ENCODE measurements at places on chromosomes 6 and 20. TPM values are rescaled to one million over a fixed set of nuclear protein-coding genes. Genes with fewer than 3 reads are reported as not detected.

SLC17A1 gene
- total RNA-seq: not detected

CLPSL2 gene
- total RNA-seq: not detected

TRDN gene
- total RNA-seq: 0.18 TPM

MACROD2 gene
- total RNA-seq: 31.3 TPM

RFX6 gene
- total RNA-seq: 1.3 TPM

TRIM31 gene
- total RNA-seq: 12.3 TPM

GRCh38 chr6:98834060-98835031 is at the start of gene POU3F2:
TSS of gene POU3F2 (plus strand) at chr6:98834574. CDS start at chr6:98834874, 300 bp downstream.
- DNase-seq: peak; percentile 95

GRCh38 chr6:11650711-11651110 is 113.2 kb downstream of the TMEM170B start:
- no peak for DNase-seq

DNA sequence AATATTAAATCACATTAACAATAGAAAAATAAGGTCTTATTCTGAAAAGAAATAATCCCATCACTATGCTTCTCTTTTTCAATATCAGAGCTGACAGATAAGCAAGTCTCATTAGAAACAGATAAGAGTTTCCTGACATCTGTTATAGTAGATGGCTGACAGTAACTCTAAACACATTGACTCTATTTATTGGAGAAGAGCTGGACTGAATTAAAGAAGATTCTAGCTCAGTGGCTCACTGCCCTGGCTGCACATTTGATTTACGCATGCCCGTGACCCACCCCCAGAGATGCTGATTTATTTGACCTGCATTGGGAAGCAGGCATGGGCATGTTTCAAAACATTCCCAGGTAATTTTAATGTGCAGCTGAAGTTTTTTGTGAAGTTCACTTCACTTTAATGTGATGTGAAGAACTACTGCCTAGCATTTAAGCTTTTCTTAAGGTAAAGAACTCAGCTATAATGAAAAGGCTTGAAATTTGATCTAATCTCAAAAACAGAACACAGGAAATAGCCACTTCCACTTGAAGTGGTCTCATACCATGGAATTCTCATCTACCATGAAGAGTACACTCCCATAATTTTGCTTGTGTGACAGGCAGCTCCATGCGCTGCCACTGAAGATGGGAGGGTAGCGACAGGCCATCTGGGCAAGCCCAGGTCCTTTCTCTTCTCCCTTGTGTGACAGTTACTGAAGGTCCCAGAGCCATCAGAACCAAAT is 162.3 kb downstream of the TPBG start:
- no peak for DNase-seq

GRCh38 chr6:48957781-48958180 is 505.3 kb downstream of the MMUT start:
- DNase-seq: no peak

- DNase-seq: no peak
Observed at GRCh38 chr20:5510446-5510845, 193.7 kb upstream of the PROKR2 start.

GRCh38 chr20:45090481-45090880 is 10.4 kb downstream of the KCNS1 start:
- no peak for DNase-seq

DNA sequence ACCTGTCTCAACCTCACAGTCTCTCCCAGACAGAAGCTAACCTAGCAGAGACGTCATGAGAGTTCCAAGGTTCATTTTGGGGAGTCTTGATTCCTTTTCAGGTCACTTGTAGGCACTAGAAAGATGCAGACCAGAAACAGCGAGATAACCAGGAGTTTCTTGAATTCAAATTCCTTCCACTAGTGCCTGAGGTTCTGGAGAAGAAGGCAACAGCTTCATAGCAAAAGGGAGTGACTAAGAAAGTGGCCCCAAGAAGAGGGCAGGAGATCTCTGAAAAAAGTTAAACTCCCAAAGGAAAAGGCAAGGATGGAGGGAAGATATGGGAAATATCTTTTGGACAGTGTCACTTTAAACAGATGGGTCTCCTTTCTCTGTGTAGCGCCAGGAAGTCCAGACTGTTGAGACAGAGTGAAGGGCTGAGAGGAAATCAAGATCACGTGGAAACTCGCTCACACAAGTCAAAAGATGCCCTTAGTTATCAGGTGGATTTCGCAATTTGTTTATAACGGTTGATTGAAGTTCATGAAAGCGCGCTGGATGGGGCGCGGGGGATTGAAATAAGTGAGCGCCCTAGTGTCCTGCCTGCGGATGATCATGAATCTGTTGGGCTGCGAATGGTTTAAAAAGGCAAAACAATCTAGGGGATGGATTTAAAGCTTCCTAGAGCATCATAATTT is 4.8 kb upstream of the PRSS16 start:
- DNase-seq: no peak

DNA sequence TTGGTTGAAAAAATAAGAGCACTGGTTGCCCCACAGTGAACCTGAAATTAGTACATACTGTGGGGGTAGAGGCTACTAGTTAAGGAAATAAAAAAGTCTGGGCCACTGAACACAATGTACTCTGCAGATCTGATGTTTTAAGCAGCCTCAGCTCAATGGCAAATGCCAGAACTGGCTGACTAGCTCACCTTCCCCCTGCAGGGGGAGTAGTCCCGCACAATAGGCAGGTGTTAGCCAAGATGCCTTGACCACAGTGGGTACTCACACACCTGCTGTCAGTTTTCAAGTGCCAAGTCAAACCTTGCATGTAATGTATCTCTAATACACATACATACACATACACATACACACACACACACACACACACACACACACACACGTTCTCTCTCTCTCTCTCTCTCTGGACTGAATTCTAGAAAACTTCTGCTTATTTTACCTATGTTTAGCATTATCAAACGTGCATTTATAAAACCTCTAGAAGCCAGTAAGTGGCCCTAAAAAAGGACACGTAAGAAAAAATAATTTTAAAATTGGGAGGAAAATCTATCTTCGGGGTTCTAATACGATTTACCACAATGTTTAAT is 36.1 kb downstream of the GMDS start:
- peak; percentile 76 for DNase-seq

DNA sequence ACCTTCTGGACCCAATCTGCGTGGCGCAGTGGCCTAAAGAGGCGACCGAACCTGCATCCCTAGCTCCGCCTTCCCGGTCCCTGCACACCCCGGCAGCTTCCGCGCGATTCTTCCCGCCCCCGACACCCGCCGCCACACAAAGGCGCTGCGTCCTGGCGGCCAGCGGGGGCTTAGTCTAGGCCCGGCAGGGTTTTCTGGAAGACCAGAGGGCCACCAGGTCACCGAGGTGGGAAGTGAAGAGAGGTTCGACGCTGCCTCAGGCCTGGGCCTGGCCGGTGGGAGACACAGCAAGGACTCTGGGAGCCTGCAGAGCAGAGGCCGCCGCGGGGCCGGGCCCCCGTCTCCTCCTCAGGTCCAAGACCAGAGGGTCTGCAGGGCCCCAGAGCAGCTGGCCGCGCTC is 154.9 kb downstream of the OR2B2 start:
- DNase-seq: peak; percentile 33

DNA sequence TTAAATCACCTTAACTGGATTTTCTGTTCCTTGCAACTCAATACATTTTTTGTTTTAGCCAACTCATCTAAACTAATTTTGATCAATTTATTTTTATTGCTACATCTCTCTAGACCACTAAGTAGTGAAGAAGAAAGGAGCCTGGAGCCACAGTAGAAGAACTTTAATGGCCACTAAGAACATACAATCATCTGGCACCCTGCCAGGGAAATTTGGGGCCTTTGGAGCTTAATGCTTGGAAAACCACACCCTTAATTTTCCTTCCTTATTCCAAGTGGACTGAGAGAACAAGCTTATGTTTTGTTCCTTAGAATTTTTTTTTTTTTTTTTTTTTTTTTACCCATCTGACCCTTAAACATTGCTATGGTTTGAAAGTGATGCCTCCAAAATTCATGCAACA is 12.0 kb upstream of the GMDS start:
- peak; percentile 56 for DNase-seq

GRCh38 chr20:14707865-14708596 is 370.6 kb upstream of the FLRT3 start:
- DNase-seq: no peak

DNA sequence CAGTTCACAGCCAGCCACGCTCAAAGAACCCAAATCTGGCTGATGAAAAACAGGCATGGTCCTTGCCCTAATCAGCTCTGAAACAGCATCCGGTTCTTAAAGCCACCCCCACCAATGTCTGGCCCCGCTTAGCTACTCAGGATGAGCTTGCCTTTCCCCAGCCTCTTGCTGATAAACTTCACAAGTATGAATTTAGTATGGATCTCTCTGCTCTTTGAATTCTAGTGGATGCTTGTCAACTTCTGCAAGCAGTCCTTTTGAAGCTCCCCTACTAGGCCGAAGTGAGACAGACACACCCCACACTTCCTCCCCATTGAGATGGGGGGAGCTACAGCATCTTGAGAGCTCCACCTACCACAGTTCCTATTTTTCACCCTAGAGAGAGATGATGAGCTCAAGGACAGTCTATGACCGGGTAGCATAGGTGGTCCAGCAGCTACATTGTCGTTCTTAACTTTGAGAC is 36.7 kb downstream of the EBF4 start:
- no peak for DNase-seq

DNA sequence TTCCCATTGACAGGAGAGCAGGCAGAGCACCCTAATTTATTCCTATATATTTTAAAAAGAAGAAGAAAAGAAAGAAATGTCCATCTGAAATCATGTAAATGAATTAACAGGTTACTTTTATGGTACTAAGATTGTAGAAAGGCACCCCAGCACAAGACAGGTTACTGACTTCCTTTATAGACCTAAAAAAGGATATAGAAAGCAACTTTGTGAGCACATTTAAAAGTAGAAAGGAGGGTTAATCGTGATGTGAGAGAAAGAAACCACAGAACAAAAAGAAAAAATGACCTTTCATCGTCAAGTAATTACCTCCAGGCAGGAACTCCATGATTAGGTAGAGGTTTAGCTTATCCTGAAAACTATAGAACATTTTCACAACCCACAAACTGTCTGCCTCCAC is 29.9 kb downstream of the STK38 start:
- no peak for DNase-seq

- no peak for DNase-seq
Observed at GRCh38 chr6:149842331-149842730, 21.8 kb downstream of the LRP11 start.

DNA sequence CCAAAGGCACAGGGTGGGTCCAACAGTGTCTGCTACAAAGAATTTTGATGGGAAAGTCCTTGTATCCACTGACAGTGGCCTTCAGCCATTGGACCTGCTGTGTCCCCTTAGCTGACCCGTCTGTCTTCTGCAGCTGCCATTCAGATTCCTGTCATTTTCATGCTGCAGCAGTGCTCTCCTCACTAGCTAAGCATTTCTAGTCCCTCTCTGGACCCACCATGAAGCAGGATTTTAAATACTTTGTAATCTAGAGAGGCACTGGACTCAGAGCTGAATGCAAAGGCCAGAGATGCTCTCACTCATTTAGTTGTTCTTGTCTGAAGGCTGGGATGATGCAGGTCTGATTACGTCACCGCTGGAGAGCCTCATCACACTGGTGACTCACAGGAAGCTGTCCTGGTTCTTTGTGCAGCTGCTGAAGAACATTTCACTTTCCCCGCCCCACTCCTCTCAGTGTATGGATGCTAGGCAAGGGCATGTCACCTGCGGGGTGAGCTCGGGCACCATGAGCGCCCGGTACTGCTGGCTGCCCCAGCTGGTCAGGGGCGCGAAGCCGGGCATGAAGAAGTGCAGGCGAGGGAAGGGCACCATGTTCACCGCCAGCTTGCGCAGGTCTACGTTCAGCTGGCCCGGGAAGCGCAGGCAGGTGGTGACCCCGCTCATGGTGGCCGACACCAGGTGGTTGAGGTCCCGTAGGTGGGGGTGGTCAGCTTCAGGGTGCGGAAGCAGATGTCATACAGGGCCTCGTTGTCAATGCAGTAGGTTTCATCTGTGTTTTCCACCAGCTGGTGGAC is 19.4 kb upstream of the TUBB2A start:
- no peak for DNase-seq

DNA sequence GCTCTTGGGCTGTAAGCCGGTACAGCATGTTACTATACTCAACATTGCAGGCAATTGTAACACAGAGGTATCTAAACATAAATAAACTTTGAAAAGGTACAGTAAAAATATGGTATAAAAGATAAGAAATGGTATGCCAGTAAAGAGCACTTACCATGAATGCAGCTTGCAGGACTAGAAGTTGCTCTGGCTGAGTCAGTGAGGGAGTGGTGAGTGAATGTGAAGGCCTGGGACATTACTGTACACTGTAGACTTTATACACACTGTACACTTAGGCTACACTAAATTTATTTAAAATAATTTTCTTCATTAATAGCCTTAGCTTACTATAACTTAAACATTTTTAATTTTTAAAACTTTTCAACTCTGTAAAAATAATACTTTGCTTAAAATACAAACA is 37.8 kb upstream of the ANKEF1 start:
- no peak for DNase-seq

DNA sequence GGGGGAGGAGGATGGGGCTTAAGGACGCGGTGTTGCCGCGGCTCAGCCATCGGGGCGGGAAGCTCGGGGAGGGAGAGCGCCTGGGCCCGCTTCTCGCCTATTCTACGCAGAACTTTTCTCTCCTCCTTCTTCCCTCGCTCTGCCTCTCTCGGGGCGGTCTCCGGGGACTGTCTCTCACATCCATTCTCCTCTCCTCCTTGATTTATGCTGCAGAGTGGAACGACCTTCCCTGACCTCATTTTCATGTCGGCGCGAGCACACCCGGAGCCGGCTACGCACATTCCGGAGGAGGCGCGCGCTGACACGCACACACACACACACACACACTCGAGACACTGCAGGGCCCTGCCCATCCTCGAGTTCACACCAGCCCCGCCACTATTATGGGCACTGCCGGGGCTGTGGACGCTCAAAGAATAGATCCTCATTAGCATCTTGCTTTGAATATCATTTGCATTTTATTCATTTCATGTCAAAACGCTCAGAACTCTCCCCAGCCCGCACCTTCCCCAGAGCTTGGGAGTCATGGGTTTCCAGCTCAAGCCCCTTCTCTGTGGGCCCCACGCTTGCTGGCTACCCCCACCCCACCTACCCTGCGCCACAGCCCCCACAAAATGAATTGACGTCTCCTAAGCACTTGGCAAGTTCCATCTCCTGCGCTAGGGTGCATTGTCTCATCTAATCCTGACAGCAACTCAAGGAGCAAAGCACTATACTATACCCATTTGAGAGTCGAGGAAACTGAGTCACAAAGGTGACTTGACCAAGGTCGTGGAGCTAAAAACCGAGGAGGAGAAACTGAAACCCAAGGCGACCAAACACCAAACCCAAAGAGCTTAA is 36.8 kb downstream of the NCR2 start:
- DNase-seq: peak; percentile 77

DNA sequence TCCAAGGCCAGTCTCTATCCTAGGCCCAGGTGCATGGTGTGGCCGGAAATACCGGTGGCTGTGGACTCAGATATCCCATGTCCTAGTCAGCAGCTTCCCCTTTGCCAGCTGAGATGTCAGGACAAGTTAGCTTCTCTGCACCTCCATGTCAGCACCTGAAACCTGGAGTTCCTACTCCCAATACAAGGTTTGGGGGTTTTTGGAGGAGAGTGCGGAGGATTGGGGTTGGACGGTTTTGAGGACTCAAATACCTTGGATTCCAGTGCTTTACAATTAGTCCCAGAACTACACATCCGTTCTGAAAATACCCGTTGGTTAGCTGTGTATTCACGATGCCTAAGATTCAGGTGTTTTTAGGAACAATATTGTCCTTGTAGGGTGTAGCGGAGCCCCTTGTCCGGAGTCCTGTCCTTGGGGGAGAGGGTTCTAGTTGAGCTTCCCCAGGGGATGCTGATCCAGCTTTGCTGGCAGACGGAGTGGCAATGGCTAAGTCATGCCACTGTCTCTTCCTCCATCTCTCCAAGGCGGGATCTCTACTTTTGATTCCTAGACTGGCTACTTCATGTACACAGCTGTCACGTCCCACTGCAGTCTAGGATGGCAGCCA is 45.0 kb downstream of the ADNP start:
- no peak for DNase-seq
